ENCODE measurements at places on chromosomes 6 and 20. TPM values are rescaled to one million over a fixed set of nuclear protein-coding genes. Genes with fewer than 3 reads are reported as not detected.

Gene ADTRP
- total RNA-seq: 1.6 TPM

Gene THEMIS
- not detected for total RNA-seq

Gene CALHM5
- 4.4 TPM for total RNA-seq

Gene LTB
- 7.0 TPM for total RNA-seq

Gene SLC17A1
- not detected for total RNA-seq

Gene ZHX3
- 11.1 TPM for total RNA-seq

Gene L3MBTL1
- 0.73 TPM for total RNA-seq

Gene TMEM217
- 7.8 TPM for total RNA-seq

Gene GRIK2
- not detected for total RNA-seq

Gene COX4I2
- not detected for total RNA-seq

Gene DOP1A
- 14.6 TPM for total RNA-seq

Gene GSTA2
- total RNA-seq: not detected

Gene CCN6
- not detected for total RNA-seq

Gene PI16
- total RNA-seq: 0.98 TPM

Gene PRL
- not detected for total RNA-seq

Gene HLA-DOB
- total RNA-seq: 0.10 TPM

Gene GLP1R
- not detected for total RNA-seq

Gene ANGPT4
- not detected for total RNA-seq

Data from mammary microvascular endothelial cell (primary cell).